Glutamatergic neuron (in vitro differentiated cells): ENCODE measurements at places on chromosomes 4 and X. TPM values are rescaled to one million over a fixed set of nuclear protein-coding genes. Genes with fewer than 3 reads are reported as not detected.

- DNase-seq, result peak; percentile 19
Measured at GRCh38 chrX:69505772-69506616, 1.9 kb downstream of the NALF2 start.

Gene AMBN
- total RNA-seq, result not detected

- no peak for DNase-seq
Measured at GRCh38 chr4:4837316-4837715, 22.1 kb upstream of the MSX1 start.

DNA sequence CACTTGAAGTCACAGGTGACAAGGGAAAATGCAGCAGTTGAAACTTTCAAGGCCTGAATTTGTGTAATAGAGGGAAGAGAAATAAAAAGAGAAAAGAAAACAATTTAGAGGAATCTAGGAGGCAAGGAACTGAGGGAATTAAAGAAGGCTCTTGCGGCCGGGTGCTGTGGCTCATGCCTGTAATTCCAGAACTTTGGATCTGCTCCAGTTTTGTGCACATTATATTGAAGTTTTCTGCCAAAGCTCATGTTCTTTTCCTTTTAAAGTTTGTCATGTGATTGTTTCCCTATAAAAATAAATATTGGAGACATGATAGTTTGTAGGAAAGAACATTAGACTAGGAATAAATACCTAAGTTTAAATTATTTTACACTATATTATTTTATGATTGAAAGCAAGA, 433.9 kb upstream of the CPEB2 start:
- DNase-seq, result no peak

DNA sequence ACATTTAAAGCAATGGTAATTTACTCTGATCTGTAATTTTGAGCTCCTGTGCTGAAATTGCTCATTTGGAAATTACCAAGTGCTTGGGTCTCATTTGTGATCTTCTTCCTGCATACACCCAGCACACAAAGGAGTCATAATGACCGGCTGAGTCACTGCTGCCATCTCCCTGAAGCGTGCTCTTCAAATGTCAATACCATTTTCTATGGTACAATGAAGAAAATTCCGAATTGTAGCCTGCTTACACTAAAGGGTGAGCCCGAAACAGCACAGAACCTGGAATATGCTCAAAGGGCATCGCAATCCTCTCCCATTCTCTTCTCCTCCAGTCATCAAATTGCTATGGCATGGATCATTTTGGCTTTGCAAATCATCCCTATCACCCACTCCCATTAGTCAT, 140.5 kb downstream of the GRIA3 start:
- DNase-seq, result no peak

- no peak for DNase-seq
Measured at GRCh38 chr4:22848332-22848731, 155.6 kb downstream of the GBA3 start.

Gene ESX1
- total RNA-seq, result not detected

DNA sequence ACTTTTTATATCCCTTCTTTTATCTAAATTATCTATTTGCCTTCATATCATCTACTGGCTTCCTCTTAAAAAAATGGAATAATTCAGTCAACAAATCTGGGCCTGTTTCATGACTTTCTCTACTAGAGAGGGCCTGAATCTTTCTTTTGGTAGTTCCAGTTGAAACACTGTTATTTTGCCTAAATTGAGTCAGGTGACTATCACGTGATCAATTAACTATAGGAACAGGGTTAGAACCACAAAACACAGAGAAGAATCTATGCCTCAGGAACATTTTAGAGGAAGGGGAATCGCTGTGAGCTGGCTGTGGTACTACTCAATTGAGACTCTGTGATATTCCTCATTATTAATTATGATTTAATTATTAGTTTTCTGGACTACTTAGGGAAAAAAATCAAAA, 736.7 kb upstream of the PITX2 start:
- DNase-seq, result no peak

GRCh38 chrX:7143941-7144525, 3.5 kb upstream of the STS start:
- DNase-seq, result no peak

DNA sequence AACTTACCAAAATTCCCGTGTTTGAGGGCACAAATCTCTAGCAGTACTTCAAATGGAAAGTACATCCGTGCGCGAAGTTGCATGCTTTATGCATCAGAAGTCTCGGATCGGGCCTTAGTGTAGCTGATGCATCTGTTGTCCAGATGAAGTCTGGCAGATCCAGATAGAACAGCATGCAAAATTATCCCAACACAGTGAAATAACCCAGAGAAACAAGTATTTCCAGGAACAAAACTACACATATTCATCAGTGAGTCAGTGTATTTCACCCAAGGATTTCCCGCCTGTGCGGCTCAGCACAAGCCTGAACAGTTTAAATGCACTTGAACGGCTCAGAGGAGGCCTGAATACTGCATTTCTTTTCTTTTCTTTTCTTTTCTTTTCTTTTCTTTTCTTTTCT, 27.4 kb upstream of the CLDN24 start:
- no peak for DNase-seq

GRCh38 chr4:19993242-19993641, 258.5 kb upstream of the SLIT2 start:
- no peak for DNase-seq

- DNase-seq, result no peak
Measured at GRCh38 chrX:54208531-54208930, 25.5 kb upstream of the FAM120C start.

Gene MAGEC1
- not detected for total RNA-seq

Gene AFM
- total RNA-seq, result not detected

Gene GPR50
- total RNA-seq, result 0.42 TPM
